ENCODE measurements at places on chromosomes 12 and 14.

- DNase-seq, result no peak
Observed at GRCh38 chr14:61484826-61485584, 163.6 kb downstream of the PRKCH start.

GRCh38 chr14:73712071-73712506 lies 2.1 kb downstream of the PNMA1 start:
- DNase-seq, result no peak

DNA sequence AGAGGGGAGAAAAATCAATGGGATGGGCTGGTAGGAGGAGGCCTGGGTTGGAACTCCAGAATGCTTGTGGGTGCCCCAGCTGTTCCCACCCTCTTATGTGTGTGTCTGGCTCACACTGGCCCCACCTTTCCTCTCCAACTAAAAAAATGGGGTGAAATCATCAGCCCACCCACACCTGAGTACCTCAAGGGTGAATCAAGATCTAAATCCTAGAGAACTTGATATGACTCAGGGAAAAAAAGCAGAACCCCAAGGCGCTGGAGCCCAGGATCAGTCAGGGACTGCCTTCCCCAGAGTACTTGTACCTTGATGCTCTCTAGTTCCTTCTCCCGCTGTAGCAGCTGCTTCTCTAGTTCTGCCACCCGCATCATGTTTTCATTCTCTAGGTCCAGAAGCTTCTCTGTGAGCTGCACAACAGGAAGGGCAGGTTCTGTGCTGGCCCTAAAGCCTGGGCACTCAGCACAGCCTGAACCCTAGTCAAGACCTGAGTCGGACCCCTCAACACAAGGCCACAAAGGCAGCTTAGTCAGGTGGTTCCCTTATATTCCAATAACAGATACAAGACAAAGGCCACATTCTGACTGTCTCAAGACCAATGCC lies 29.7 kb downstream of the PRPF40B start:
- DNase-seq, result no peak

DNA sequence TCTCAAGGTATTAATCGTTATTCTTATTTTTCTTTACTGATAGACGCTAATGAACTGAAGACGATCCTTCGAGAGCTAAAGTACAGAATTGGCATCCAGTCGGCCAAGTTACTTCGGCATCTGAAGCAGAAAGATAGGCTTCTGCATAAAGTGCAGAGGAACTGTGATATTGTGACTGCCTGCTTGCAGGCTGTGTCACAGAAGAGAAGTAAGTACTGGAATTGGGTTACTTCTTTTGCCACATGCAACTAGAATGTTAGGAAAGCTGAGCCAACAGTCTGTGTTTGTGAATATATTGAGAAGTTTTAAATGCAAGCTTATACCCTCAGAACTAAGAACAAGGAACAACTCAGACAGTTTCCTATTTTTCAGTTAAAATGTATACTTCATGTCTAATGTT lies 26.6 kb upstream of the GNS start:
- DNase-seq, result peak; percentile 43

GRCh38 chr14:105084741-105085571 lies 19.7 kb upstream of the GPR132 start:
- DNase-seq, result no peak

All from inflammatory macrophage (primary cell).